GM12892 (cell line): ENCODE measurements at places on chromosomes 7 and 10.

DNA sequence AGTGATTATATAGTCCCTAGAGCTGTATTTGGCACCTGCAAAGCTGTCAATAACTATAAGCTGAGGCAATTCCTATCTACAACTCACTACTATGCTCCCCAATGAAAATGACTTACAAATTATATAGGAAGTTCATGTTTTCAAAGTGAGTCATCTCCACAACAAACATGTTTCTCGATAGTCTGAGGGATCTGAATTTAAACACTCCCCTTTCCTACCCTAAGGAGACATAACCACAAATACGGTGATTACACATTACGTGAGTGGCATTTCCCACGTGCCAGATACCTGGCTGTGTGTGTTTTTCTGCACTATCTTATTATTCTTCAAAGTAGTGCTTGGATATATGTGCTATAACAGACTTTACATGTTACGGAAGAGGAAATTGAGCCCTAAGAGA lies 122.5 kb upstream of the C1QL3 start:
- DNase-seq, result no peak

DNA sequence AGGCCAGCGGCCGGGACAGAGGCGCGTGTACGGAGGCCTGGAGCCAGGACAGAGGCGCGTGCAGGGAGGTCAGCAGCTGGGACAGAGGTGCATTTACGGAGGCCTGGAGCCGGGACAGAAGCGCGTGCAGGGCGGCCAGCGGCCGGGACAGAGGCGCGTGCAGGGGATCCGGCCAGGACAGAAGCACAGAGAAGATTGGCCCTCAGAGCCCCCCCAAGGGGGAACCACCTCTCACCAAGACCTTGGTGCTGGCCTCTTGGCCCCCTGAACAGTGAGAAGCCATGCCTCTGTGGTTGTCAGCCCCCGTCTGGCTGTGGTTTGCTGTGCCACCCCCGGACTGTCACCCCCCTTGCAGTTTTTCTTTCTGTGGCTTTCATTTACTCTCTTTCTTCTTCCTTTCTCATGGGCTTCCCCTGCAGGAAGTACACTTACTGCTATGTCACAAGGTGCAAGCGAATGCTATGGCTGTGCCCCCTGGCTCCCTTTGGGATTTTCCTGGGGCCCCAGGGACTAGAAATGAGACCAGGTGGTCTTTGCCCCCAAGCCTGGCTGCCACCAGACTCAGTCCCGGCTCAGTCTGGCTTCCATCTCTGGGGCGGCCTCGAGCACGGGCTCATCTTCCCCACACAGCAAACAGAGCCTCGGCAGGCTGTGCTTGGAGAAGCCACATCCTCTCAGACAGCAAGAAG lies 41.1 kb downstream of the INSIG1 start:
- DNase-seq, result no peak

DNA sequence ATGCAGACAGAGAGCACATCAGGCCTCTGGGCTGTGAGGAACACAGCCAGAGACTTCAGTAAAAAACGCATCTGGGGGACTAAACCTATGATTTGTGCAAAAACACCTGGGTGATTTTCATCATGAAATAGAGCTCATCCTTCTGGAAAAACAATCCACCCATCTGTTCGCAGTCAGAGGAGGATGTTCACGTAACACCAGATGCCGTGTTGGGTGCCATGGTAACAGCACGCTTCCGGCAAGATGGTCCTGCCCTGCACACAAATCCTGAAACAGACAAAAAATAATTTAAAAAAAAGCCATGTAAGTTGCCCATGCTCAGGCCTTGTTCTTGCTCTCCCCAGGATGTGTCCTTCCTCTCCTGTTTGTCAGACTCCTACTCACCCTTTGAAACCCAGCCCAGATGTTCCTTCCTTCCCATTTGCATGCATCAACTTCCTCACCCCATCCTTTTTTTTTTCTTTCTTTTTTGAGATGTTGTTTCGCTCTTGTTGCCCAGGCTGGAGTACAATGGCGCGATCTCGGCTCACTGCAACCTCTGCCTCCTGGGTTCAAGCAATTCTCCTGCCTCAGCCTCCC lies 28.3 kb upstream of the GNA12 start:
- peak; percentile 14 for DNase-seq

- no peak for DNase-seq
Measured at GRCh38 chr10:124523901-124524300, 62.3 kb downstream of the LHPP start.

GRCh38 chr7:132516042-132516840 lies 60.0 kb downstream of the PLXNA4 start:
- no peak for DNase-seq

- DNase-seq, result no peak
Measured at GRCh38 chr7:117946151-117946633, 73.0 kb upstream of the CTTNBP2 start.

DNA sequence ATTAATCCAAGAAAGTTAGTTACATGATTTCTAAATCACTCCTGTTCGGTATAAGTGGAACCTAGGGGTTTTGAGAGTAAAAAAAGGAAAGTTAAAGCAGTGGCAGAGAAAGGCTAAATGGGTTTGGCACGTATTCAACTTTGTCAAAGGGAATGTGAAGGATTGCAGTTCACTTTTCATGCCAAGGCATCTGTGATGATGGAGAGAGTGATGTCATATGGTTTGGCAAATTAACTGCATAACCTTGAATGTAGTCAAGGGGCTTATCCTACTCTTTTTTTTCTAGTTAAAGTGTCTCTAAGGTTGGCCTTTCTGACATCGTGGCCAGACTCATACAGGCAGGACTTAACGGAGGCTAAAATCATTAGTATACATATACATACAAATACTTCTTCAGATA lies 277.8 kb downstream of the EXOC4 start:
- no peak for DNase-seq

DNA sequence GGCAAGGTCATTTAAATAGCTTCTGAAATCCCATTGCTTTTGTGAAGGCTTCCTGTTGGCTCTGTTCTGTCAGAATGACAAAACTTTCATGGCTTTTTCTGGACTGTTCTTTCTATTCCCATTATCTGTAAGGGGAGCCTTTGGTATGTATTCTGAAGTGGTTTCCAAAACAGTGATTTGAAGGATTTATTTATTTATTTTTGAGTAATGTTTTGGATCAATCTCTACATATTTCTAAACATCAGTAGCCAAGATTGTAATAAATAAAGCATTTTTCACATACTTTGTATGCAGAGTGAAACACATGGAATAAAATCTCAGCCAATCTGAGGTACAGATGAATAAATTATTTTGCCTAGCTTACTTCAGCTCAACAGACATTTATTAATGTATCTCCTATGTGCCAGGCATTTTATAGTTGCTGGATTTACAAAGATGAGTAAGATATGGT lies 121.1 kb downstream of the BBS9 start:
- no peak for DNase-seq

DNA sequence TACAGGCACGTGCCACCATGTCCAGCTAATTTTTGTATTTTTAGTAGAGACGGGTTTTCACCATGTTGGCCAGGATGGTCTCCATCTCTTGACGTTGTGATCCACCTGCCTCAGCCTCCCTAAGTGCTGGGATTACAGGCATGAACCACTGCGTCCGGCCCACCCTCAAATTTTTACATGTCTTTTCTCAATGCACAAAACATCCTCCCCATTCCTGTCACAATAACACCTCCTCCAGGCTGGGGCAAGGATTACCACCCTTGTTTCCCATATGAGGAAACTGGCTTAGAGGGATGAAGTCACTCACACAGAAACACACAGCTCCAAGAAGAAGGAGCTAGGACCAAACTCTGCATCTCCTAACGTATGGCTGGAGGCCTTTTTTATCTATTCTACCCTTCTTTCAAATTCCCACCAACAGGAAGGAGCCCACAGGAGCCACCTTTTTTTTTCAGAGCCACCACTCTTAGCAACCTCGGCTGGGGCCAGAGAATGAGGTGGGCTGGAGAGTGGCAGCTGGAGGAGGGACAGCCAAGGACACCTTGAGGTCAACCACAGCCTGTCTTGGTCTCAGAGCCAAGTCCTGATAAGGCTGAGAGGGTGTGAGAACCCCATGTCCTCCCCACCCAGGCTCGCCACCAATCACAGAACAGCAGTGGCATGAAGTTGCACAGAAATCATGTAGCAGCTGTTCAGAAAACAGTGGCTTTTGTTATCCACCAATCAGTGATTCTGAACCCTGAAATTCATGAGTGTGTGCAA lies 113.1 kb upstream of the PDLIM1 start:
- DNase-seq, result no peak

- DNase-seq, result no peak
Measured at GRCh38 chr10:6539833-6540232, 40.2 kb downstream of the PRKCQ start.

DNA sequence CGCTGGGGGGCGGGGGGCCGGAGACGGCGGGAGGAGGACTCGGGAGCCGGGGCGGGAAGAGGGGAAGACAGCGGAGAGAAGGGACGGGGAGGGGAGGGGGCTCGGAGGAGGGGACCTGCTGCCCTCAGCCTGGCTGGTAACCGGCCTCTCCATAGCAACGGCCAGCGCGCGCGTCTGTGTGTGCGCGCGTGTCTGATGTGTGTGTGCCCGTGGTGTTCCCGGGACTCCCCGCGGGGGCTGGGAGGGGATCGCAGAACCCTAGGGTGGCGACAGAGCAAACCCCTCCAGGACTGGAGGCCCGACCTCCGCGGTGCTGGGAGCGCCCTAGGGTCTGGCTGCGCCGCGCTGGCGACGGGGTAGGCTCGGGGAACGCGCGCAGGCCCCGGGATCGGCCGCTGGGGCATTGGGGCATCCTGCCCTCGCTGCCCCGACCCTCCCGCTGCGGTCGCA lies 356.3 kb downstream of the DNAJB6 start:
- no peak for DNase-seq

GRCh38 chr7:30148951-30149459 lies 14.2 kb downstream of the MTURN start:
- no peak for DNase-seq

DNA sequence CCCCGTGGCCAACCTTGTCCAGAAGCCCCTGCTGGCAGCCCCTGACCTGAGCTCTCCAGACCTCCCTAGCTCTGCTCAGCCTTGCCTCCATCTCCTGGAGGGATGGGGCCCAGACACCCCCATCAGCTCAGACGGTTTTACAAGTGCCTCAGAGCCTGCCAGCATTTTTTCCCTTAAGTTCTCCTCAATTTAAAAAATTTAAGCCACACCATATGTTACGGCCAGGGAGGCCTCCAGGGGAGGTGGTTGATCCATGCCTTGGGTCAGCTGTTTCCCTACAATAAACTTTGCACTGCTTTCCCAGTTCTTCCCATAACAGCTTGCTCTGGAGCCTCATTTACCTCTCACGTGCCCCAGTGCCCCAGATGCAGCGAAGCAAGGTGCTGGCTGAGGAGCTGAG lies 143.5 kb downstream of the RGS10 start:
- DNase-seq, result no peak

- no peak for DNase-seq
Measured at GRCh38 chr7:139567647-139568345, 44.3 kb downstream of the CLEC2L start.

DNA sequence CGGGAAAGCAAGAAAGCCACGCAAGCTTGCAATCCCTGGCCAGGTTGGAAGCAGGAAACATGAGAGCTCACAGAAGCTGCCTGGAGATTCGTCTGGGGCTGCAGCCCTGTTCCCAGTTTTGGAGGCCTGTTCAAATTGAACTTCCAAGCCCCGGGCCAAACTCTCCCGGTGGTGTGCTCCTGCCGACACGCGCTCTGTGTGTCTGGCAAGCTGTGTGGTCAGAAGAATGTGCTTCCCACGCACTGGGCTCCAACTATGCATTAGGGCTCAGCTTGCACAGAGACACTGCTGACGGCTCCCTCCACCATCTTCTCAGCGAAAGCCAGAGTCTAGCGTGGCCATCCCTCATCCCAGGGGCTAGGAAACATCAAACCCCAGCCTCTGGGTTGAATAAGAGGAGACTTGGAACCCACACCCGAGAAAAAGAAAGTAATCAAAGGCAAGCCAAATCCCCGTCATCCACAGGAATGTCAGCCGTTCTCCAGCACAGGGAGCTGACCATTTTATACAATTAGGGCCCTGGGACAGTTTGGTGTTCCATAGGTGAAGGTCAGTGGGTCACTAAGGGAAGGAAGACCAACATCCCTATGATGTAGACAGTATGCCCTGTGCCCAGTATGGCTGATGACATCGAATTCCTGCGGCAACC lies 107.2 kb downstream of the FGFR2 start:
- no peak for DNase-seq

DNA sequence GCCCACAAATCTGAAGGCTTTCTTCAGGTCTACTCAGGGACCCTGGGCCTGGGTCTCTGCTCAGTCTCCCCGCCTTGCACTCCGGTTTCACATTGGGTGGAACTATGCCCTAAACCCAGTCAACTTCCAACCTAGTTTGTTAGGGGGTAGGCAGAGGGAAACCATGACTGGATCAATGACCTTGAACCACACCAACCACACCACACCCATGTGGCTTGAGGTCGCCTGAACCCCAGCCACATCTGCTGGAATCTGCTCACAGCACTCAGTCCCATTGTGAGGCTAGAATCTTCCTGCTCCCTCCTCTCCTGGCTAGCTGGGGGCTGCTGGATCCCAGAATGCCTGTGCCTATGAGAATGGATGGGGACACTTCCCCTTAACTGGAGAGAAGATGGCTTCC lies 17.9 kb downstream of the RFC2 start:
- DNase-seq, result no peak

DNA sequence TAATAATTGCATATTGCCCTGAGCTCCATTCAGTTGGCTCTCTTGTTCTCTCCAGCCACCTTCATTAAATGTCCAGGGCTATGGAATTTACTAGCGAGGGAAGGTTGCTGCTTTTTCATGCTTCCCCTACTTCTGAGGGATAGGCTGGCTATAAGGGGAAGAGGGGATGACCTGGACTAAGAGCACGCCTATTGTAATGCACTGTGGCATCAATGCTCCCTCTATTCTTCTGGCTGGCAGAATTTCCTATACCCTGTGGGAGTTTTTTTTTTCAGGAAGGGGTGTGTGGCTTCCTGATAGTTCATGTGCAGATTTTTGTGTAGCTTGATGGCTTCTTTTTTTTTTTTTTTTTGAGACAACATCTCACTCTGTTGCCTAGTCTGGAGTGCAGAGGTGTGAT lies 155.8 kb downstream of the SND1 start:
- DNase-seq, result no peak

- DNase-seq, result peak; percentile 32
Measured at GRCh38 chr7:106865130-106866041, at the start of gene PIK3CG. TSS of gene PIK3CG (plus strand) at chr7:106865282. CDS start at chr7:106867562, 2,280 bp downstream.

- no peak for DNase-seq
Measured at GRCh38 chr7:71558806-71559613, 427.1 kb downstream of the GALNT17 start.

- DNase-seq, result no peak
Measured at GRCh38 chr7:110454713-110455112, 636.2 kb upstream of the LRRN3 start.

DNA sequence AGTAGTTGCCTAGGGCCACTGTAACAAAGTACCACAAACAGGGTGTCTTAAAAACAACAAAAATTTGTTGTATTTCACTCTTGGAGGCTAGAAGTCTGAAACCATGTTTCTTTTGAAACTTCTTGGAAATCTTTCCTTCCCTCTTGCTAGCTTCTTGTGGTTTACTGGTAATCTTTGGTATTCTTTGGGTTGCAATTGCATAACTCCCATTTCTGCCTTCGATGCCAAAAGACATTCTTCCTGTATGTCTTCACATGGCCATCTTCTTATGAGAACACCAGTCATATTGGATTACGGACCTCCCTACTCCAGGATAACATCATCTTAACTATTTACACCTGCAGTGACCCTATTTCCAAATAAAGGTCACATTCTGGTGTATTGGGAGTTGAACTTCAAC lies 357.4 kb downstream of the PPP1R3A start:
- no peak for DNase-seq
